ENCODE measurements at places on chromosomes 16 and 17.

DNA sequence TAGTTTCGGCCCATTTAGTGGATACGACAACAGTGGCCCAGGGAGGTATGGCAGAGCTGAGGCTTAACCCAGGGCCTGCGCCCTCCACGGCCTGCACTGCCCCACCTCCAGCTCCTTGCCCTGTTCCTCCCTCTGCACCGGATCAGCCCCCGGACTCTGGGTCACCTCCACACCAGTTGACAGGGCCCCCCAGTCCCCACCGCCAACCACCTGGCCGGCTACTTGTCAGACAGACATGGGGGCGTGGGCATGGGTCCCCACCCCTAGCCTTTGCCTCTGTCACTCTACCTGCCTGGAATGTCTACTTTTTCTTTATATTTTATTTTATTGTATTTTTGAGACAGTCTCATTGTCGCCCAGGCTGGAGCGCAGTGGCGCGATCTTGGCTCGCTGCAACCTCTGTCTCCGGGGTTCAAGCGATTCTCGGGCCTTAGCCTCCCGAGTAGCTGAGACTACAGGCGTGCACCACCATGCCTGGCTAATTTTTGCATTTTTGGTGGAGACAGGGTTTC lies 3.0 kb upstream of the ACTG1 start:
- DNase-seq: no peak

- DNase-seq: no peak
Observed at GRCh38 chr16:67939507-67940445, 3.1 kb upstream of the PSMB10 start.

DNA sequence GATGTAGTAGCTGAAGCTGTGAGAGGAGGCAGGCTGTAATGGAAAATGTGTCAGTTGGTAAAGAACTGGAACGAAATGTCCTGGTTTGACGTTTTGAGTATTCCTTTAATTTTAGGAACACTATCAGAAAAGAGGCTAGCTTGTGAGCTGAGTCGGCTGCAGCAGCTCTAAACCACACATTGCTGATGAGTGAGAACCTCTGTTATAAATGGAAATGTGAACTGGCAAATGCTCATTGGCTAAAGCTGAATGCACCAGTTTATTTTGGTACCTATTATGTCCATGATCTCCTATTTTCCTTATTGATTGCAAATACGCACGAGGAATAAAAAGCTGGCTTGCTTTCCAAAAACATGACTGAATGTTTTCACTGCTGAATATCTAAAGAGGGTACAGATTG lies 11.0 kb upstream of the WIPI1 start:
- DNase-seq: no peak

DNA sequence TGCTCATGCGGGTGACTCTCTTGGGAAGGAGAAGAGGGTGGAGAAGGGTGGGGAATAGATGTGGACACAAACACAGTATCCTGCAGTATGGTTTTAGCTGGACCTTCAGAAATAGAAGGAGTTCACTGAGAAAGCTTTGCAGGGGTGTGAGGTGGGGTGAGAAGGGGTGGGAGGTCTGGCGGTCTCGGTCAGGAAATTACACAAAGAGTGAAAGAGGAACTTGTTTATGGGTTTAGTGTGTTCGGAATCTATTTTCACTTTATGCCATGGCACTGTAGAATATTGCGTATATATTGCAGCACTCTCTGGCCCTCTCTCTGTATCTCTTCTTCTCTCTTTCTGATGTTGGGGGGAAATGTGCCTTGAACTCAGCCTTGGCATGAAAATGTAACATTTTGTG lies 148.2 kb upstream of the GOT2 start:
- peak; percentile 58 for DNase-seq

DNA sequence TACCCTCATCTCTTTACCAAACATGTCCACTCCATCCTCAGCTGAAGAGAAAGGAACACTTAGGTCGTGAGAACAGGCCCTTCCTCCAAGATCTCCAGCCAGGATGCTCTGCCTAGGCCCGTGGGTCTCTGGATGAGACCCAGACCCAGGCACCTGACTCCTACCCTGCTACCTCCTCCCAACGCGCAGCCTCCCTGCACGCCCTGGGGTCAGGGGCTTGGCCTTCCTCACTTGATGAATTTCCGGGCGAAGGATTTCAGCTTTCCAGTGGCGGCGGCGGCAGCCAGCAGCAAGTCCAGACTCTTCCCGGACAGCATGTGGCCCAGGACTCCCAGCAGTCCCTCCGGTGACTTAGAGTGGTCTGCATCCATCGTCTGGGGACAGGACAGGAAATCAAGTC lies 13.4 kb downstream of the CSF3 start:
- DNase-seq: no peak

DNA sequence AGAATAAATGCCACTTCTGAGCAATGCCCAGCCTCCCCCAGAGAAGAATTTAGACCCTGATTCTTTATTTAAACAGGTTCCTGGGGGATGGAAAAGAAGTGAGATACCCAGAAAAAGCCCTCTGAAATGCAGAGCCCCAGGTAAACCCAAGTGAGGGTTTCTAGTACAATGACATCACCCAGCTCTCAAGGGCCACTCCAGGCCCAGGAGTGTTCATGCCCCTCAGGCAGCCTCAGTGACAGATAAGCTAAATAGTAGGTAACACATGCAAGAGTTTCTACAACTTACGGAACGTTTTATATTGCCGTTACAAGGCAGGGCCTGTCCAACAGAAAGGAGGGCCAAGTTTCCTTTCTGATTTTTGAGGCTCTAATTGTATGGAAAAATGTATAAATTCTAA lies 683.7 kb upstream of the SALL1 start:
- DNase-seq: no peak

DNA sequence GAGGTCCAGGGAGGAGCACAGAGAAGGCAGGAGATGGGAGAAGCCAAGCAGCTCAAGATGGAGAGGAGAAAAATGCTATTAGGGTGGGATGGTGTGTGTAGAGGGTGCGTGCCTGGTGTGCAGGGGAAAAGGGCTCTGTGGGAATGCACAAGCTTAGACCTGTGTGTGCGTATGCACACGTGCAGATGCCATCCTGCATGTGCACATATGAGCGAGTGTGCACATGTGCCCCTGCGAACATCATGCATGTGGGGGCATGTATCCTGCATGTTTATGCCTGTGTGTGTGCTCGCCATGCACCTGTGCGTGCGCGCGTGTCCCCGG lies 438 bp upstream of the KCNJ12 start:
- DNase-seq: no peak

- DNase-seq: no peak
Observed at GRCh38 chr16:88931936-88932335, 45.1 kb downstream of the CBFA2T3 start.

- DNase-seq: peak; percentile 41
Observed at GRCh38 chr16:66344533-66345145, 21.9 kb upstream of the CDH5 start.

GRCh38 chr17:78146881-78147280 lies 696 bp downstream of the C17orf99 start:
- no peak for DNase-seq

- DNase-seq: no peak
Observed at GRCh38 chr17:39923836-39924690, 3.3 kb downstream of the ORMDL3 start.

DNA sequence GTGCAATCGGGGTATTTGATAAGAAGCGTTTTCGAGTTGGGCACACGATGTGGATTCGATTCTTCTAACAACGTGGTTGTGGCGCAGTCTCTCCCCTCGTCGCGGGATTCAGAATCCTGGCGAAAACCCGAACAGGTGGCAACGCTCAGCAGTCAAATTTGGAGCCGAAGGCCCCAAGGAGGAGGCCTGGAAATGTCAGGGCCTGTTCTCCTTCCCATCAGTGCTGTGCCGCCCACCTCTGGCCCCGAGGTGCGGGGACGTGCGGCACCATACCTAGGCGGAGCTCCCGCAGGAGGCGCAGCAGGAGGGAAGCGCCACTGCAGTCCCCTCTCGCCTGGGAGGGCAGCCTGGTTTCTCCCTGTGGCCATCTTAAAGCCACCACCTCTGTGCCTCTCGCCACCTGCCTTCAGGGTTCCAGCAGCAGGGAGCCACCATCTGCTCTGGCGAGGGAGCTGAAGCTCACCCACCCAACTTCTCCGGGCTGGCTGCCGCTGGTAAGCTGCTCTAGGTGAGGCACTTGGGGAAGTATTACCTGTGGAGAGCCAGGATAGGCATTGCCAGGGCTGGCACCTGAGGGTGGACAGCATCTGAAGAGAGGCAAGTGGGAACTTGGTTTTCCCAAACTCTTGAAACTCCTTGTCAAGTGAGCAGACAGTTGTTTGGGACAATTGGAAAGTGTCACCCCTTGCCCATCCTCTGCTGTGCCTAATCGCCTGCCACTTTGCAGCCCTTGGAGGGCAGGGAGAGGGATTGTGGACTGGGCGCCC lies 2.6 kb upstream of the AATF start:
- DNase-seq: no peak

DNA sequence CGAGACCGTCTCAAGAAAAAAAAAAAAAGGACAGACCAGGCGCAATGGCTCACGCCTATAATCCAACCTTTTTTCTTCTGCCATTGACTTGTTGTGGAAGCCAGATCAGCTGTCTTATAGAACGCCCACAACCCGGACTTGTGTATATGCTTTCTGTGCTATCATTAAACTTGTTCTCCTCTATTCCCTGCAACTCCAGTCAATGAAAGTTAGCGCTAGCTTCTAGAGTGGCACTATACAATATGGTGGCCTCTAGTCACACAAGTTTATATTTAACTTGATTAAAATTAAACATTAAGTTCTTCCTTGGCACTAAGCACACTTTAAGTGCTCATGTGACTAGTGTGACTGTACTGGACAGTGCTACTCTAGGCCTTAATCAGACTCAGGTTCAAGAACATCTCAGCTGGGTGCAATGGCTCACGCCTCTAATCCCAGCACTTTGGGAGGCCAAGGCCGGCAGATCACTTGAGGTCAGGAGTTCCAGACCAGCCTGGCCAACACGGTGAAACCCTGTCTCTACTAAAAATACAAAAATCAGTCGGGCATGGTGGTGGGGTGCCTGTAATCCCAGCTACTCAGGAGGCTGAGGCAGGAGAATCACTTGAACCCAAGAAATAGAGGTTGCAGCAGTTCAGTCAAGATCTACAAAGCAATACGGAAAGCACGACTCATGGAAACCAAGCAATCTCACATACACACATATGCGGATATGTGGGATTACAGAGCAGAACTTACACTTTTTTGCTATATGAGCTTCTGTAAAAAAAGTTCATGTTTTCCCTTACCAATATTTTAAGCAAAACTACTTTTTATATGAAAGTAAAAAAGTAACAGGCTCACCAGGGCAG lies 18.8 kb upstream of the GLG1 start:
- DNase-seq: no peak

DNA sequence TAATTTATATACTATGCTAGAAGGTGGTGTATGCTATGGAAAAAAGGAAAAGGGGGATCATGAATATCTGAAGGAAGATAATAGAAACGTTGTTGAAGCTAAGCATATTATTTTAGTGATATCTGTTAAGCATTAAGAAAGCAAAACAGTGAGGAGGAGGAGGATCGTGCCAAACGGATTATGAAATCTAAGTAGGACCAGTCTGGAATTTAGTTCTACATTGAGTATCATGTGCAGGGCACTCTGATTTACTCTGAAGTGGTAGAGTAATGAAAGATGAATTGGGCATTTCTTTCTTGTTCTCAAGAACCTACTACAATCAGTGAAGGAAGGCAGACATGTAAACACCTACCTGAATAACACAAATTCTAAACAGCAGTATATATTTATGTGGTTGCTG lies 195.3 kb downstream of the CYB561 start:
- DNase-seq: no peak

GRCh38 chr17:79609049-79609589 lies 1.7 kb downstream of the RBFOX3 start:
- no peak for DNase-seq
